ENCODE measurements at places on chromosomes 5 and 9.

GRCh38 chr9:96158147-96158546, 143.8 kb downstream of the HSD17B3 start:
- DNase-seq = no peak

DNA sequence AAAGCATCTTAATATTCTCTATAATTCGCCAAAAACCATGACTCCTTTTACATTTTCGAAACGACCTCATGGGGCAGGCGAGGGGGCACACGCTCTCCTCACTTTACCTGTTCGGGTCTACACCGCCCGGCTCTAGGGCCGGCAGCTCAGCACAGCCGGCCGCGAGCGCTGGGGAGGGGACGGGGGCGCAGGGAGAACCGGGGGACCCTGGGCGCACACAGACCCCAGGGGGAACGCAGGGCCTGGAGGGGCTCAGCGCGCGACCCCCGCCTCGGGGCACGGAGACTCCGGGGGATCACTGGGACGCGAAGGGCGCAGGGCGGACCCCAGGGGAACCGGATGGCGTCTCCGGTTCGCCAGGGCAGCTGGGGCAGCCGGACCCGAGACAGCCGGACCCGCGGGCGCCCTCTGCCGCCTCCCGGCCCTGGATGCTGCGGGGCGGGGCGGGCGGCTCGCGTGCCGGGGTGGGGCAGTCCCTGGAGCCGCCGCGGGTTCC, at the start of gene AHRR:
AHRR (plus strand) TSS at position 485 of the 496 bp plus-strand sequence. CDS start 22,189 bp downstream, outside the sequence.
- peak; percentile 67 for DNase-seq

DNA sequence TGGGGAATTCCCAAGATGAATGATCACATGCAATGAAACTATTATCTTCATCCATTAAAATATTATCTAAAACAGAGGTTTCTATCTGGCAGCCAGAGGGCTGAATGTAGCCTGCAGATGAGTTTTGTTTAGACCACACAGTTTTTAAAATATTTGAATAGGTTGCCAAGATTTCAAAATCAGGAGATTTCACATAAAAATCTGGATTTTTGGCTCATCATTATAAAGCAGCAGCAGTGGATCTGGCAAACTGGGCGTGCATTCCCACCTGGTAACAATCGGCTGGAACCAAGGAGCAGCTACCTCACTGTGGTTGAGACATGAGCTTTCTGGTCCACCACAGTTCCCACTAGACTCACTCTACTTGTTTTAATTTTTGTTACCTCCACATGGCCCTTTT, 155.1 kb downstream of the BNC2 start:
- peak; percentile 86 for DNase-seq

GRCh38 chr5:58872670-58873273, 289.9 kb downstream of the RAB3C start:
- no peak for DNase-seq

DNA sequence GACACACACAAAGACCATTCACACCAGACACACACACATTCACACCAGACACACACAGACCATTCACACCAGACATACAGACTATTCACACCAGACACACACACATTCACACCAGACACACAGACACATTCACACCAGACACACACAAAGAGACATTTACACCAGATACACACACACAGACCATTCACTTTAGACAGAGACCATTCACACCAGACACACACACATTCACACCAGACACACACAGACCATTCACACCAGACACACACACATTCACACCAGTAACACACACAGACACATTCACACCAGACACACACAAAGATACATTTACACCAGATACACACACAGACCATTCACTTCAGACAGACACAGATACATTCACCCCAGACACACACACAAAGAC, 29.0 kb upstream of the FCN1 start:
- DNase-seq = no peak

- DNase-seq = no peak
Observed at GRCh38 chr9:34084562-34084961, 35.9 kb upstream of the UBAP2 start.

DNA sequence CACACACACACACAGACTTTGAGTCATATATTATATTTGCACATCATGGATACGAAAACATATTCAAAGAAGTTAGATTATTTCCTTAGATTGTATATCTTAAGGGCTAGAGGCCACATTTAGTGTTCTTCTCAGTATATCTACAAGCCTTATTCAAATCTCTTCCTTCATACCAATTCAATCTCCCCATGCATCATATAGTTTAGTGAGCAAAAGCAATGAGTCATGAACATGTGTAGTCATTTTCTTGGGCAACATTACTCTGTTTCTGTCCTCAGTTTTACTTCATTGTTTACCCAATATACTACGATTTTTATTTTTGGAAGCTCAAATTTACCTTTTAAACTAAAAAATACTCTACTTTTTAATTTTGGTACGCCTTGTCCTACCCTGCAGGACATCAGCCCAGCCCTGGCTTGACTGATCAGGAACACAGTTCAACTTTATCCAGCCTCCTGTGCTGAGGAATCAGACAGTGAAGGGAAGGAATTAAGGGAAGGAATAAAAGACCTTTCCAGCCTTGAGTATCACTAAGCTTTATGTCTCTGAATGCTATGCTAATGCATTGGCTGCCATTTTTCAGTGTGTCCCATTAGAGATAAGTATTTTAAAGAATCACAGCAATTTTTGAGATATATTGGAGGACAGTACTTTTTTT, 101.7 kb upstream of the FST start:
- peak; percentile 82 for DNase-seq

DNA sequence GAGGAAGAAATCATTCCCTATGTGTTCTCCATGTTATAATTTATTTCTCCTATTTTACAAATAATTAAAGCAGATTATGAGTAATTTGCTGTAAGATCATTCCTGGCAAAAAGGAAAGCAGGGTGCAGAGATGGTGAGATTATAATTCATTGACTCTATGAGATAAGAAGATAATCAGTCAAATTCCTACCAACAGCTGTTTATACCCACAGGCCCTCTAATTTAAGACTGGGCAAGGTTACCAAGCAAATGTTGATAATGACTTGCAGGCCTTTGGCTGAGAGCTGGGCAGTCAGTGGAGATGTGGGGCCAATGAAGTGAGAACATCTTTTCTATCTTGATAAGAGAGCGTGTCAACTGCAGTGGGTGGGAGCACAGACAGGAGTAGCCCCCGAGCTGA, 222.7 kb downstream of the ICE1 start:
- no peak for DNase-seq

DNA sequence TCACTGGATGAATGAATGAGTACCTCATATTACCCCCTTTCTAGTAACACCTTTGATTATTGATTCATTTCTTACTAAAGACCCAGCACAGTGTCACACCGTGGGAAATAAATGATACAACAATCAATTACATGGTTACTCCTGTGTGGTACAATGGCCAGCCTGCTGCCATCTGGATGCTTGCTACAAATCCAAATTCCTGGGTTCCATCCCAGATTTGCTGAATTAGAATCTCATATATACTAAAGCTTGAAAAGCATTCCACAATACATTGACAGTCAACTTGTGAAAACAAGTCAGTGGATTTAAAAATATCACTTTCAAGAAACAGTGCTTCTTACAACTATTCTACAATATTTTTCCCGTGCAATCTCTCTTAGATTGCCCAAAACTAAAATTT, 989.3 kb downstream of the PTPRD start:
- no peak for DNase-seq

GRCh38 chr9:2545881-2546490, 75.6 kb upstream of the VLDLR start:
- DNase-seq = no peak

DNA sequence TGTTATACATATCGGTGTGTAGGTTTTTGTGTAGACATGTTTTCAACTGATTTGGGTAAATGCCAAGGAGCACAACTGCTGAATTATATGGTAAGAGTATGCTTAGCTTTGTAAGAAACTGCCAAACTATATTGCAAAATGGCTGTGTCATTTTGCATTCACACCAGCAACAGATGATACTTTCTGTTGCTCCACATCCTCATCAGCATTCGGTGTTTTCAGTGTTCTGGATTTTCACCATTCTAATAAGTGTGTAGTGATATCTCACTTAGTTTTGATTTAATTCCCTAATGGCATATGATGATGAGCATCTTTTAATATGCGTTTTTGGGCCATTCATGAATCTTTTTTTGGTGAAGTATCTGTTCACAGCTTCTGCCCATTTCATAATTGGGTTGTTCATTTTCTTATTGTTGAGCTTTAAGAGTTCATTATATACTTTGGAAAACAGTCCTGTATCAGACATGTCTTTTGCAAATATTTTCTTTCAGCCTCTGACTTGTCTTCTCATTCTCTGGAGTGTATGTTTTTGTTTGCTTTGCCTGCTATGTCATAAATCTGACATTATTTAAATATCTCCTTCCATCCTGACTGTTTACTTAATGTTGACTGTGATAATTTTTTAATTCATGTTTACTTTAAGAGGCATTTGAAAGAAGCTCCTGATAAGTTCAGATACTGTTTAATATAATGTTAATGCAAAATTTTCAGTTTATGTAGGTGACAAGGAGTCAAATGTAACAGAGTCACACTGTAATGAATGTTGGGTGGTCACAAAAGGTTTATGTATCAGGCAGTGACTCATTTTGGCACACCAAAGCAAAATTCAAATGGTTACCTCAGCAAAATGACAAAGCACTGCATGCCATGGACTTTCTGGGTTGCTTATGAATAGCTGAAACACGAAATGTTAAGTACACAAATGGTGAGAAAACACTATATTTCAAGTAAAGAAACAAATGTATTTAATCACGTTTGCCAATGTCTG, 181.1 kb upstream of the DAB2 start:
- no peak for DNase-seq

DNA sequence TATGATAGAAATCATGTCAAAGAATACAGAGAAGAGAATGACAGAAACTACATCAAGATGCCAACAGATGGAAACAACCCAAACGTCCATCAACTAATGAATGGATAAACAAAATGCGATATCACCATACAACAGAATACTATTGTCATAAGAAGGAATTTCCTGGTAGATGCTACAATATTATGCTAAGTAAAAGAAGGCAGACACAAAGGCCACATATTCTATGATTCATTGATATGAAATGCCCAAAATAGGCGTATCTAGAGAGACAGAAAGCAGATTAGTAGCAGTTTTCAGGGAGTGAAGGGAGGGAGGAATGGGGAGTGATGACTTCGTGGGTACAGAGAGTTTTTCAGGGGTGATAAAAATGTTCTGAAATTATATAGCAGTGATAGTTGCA, 58.3 kb upstream of the AKNA start:
- peak; percentile 68 for DNase-seq

DNA sequence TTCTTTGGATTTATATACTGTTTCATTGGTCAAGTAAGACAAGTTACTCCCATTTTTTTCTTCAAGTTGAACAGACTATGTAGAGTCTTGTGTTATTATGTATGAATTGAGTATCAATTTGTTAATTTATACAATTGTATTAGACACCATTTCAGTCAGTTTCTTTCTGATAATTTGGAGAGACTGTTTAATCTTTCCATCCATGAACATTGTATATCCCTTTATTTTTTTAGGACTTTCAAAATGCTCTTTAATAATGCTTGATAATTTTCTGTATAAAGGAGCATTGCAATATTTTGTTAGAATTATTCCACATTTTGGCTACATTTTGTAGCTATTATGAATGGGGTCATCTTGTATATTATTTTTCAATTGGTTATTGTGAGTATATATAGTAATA, 69.1 kb upstream of the PJA2 start:
- DNase-seq = no peak

- DNase-seq = no peak
Observed at GRCh38 chr5:149841851-149842793, 102.5 kb downstream of the PDE6A start.

DNA sequence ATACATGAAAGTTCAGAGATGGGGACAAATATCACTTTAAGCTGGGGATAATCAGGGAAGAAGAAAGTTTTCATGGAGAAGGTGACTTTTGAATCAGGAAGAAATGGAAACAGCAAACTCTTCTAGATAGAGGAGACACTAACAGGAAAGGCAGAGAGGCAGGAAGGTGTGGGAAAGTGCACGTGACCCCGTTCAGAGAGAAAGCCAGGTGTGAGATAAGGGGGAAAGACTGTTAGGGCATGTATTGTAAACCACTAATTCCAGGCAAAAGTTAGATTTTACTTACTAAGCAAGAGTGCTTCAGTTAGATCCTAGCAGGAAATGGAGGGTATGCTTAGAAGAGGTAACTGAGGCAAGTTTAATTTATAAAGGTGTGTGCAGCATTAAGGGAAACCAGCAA, 58.5 kb downstream of the PDCD1LG2 start:
- no peak for DNase-seq

DNA sequence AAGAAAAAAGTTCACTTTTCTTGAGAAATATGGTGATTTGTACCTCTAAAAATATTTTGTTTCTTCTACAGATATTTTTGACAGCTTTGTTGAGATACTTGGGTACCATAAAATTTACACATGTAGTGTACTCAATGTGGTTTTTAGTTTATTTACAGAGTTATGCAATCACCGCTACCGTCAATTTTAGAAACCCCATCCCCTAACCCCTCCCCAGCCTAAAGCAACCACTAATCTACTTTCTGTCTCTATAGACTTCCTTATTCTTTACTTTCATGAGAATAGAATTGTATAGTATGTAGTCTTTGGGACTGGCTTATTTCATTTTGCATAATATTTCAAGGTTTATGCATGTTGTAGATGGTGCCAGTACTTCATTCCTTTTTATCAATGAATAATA, 45.0 kb upstream of the TDRD7 start:
- no peak for DNase-seq

GRCh38 chr5:6084376-6084775, 294.0 kb downstream of the MED10 start:
- DNase-seq = no peak

- DNase-seq = no peak
Observed at GRCh38 chr5:23579566-23579965, 72.2 kb downstream of the PRDM9 start.

DNA sequence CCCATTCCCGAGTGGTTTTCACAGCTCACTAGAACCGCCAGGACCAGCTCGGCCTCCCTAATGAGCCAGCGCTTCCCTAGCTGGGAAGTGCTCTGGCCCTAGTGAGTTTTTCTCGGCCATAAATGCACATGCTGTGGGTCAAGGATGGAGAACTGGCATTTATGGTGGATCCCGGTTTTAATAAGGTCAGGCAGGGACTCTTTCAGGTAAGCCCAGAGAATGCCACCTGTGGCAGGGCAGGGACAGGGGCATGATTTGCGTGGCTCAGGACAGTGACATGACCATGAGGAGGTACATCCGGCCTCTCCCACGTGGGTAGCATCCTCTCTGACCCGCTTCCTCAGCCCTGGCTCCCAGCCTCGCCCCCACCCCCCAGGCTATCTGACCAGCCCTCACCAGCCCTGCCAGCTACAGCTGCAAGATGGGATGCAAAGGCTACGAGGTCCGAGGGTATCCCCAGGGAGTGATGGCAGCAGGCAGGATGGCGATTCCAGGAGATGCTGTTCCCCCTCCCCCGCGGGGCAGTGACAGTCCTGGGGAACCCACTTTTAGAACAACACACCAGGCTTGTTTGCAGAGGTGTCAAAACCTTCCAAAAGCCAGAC, 60.3 kb upstream of the ADAMTS2 start:
- no peak for DNase-seq

DNA sequence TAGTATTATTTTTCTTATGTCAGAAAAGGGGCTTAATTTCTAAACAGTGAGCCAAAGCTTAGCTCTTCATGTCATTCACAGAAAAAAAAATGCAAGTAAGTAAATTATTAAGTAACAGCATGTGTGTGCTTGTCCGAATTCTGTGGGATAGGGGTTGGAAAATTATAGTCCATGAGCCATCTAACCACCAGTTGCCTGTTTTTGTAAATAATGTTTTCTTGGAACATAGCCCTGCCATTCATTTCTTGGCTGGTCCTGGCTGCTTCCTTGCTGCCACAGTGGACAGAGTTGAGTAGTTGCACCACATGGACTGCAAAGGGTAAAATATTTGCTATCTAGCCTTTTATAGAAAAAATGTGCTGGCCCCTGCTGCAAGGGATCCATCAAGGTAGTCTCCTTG, 513.7 kb upstream of the WWC1 start:
- DNase-seq = no peak
